ENCODE measurements at places on chromosomes 1 and 21. TPM values are rescaled to one million over a fixed set of nuclear protein-coding genes. Genes with fewer than 3 reads are reported as not detected.

The B3GALT5 gene
- total RNA-seq, result 0.33 TPM

The NBPF1 gene
- total RNA-seq, result 24.0 TPM

The OR2T4 gene
- total RNA-seq, result 0.31 TPM

The RHD gene
- not detected for total RNA-seq

The OR2L13 gene
- total RNA-seq, result 0.12 TPM

The SPRR3 gene
- total RNA-seq, result not detected

The VHLL gene
- total RNA-seq, result not detected

The NR5A2 gene
- 0.06 TPM for total RNA-seq

The PM20D1 gene
- total RNA-seq, result not detected

The OSCP1 gene
- total RNA-seq, result 8.4 TPM

The NBPF10 gene
- total RNA-seq, result 0.54 TPM

The DENND2C gene
- 0.39 TPM for total RNA-seq

The SETSIP gene
- total RNA-seq, result not detected

The FCRL4 gene
- not detected for total RNA-seq
